ENCODE measurements at places on chromosomes 7 and 10.

DNA sequence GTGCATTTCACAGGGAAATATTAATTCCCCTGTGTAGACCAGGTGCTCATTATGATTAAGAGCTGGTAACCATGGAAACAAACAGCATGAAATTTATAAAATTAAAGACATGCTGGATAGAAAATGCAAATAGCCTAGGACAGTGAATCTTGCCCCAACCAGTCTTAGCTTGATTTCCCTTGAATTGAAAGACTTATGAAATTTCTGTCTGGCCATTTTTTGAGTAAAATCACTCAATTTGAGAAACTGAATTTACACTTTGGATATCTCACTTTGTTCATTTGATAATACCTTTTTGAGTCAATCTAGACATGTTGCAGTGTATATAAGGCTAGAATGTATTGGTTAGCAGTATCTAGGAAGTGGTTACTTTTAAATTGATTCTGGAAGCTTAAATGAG, 4.4 kb upstream of the SMIM30 start:
- H3K27ac ChIP-seq, result no peak overlapping the region
- H3K4me1 ChIP-seq, result peaks cover 1% of the 10 kb centered on the region
- no peaks in the 10 kb centered on the region for H3K27me3 ChIP-seq
- no peaks in the 10 kb centered on the region for H3K36me3 ChIP-seq
- H3K4me3 ChIP-seq, result no peak overlapping the region

GRCh38 chr7:82164813-82165212, 278.8 kb downstream of the CACNA2D1 start:
- peaks cover 4% of the 10 kb centered on the region for H3K4me1 ChIP-seq
- H3K27ac ChIP-seq, result no peak overlapping the region
- H3K36me3 ChIP-seq, result no peaks in the 10 kb centered on the region
- no peak for DNase-seq
- no peak overlapping the region for H3K4me3 ChIP-seq

DNA sequence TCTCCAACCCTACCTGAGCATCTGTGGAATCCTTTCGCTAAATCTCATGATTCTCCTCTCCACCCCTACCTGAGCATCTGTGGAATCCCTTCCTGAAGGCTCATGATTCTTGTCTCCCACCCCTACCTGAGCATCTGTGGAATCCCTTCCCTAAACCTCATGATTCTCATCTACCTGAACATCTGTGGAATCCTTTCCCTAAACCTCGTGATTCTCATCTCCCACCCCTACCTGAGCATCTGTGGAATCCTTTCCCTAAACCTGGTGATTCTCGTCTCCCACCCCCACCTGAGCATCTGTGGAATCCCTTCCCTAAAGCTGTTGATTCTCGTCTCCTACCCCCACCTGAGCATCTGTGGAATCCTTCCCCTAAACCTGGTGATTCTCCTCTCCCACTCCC, 342.0 kb downstream of the SDK1 start:
- no peak overlapping the region for H3K4me3 ChIP-seq
- H3K36me3 ChIP-seq, result no peaks in the 10 kb centered on the region
- H3K27ac ChIP-seq, result no peak overlapping the region

GRCh38 chr10:36465604-36466379, 659.6 kb upstream of the ANKRD30A start:
- DNase-seq, result no peak
- H3K4me3 ChIP-seq, result no peak overlapping the region
- H3K27ac ChIP-seq, result no peak overlapping the region
- H3K36me3 ChIP-seq, result no peaks in the 10 kb centered on the region
- no peaks in the 10 kb centered on the region for H3K27me3 ChIP-seq
- no peaks in the 10 kb centered on the region for H3K4me1 ChIP-seq

GRCh38 chr10:83354456-83354855, 784.9 kb upstream of the GHITM start:
- no peak for DNase-seq
- H3K4me1 ChIP-seq, result no peaks in the 10 kb centered on the region
- no peak overlapping the region for H3K4me3 ChIP-seq
- no peaks in the 10 kb centered on the region for H3K36me3 ChIP-seq
- H3K27me3 ChIP-seq, result no peaks in the 10 kb centered on the region

- no peak within 1 kb of the TSS for H3K27ac ChIP-seq
- no peak for DNase-seq
- H3K27me3 ChIP-seq, result no peaks in the 10 kb centered on the region
These were observed at the start of gene GIMAP1 for GRCh38 chr7:150716368-150716767. TSS of gene GIMAP1 (plus strand) at chr7:150716613. CDS start at chr7:150719048, 2,435 bp downstream.

- H3K4me3 ChIP-seq, result no peak overlapping the region
- no peak for DNase-seq
- no peaks in the 10 kb centered on the region for H3K4me1 ChIP-seq
- no peak overlapping the region for H3K27ac ChIP-seq
These were observed 484.5 kb downstream of the MAGI2 start for GRCh38 chr7:78968951-78969350.

Measured in thoracic aorta (tissue), 2 donors.